GM23338 (cell line): ENCODE measurements at places on chromosomes 12 and 14.

DNA sequence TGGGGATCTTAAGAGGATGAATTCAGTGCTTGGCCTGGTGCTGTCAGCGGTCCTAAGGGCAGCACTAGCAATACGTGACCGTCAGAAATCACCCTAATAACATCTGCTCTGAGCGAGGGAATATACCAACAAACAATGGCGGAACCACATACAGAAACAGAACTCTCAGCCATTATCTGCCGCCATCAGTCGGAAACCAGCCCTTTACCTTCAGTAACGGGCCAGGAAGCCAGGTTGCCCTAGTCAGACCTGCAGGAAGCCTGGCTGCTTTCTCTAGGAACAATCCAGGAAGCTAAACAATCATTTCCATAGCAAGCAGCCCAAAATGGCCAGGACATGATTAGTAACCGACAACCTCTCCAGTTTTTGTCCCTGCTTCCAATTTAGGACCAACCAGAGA lies 5.6 kb downstream of the CDCA4 start:
- DNase-seq: no peak

- DNase-seq: no peak
Measured at GRCh38 chr12:11016937-11017336, 5.5 kb downstream of the TAS2R19 start.

DNA sequence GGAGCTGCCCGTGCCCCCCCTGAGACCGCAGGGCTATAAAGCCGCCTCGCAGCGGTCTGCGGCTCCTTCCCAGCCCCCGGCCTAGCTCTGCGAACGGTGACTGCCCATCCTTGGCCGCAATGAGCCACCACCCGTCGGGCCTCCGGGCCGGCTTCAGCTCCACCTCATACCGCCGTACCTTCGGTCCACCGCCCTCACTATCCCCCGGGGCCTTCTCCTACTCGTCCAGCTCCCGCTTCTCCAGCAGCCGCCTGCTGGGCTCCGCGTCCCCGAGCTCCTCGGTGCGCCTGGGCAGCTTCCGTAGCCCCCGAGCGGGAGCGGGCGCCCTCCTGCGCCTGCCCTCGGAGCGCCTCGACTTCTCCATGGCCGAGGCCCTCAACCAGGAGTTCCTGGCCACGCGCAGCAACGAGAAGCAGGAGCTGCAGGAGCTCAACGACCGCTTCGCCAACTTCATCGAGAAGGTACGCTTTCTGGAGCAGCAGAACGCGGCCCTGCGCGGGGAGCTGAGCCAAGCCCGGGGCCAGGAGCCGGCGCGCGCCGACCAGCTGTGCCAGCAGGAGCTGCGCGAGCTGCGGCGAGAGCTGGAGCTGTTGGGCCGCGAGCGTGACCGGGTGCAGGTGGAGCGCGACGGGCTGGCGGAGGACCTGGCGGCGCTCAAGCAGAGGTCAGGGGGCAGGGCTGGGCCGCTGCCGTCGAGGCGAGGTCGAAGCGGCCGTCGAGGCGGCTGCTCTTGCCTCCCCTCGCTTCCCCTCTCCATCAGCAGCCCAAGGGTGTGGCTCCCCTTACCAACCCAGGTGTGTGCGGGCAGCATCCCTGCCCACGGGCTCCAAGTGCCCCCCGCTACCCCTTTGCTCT lies at the start of gene PRPH:
Gene PRPH, plus strand, starts transcription at position 66 of the 855 bp plus-strand sequence. Its CDS starts 54 bp downstream, at position 120.
- DNase-seq: peak; percentile 45

- no peak for DNase-seq
Measured at GRCh38 chr14:76946753-76947077, 81.8 kb downstream of the IRF2BPL start.

DNA sequence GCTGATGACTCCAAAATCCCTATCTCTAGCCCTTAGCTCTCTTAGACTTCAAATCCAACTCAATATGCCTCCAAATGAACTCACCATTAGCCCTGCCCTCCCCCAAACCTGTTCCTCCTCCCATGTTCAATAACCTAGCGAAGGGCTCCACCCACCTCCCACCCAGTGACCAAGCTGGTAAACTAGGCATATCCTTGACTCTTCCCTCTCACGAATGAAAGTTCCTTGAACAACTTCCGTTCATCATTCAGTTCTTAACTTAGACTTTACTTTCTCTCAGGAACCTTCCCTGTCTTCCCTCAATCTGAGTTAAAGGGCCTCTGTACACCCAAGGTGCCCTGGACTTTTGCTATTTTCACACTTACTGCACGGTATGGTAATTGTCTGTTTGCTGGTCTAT lies 1.9 kb upstream of the KLHDC1 start:
- peak; percentile 17 for DNase-seq

DNA sequence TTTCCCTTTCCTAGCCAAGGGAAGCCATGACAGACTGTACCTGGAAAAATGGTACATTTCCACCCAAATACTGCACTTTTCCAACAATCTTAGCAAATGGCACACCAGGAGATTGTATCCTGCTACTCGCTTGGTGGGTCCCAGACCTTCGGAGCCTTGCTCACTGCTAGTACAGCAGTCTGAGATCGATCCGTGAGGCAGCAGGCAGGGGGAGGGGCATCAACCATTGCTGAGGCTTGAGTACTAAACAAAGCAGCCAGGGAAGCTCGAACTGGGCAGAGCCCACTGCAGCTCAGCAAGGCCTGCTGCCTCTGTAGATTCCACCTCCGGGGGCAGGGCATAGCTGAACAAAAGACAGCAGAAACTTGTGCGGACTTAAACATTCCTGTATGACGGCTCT lies 218.8 kb downstream of the LRIG3 start:
- DNase-seq: no peak

DNA sequence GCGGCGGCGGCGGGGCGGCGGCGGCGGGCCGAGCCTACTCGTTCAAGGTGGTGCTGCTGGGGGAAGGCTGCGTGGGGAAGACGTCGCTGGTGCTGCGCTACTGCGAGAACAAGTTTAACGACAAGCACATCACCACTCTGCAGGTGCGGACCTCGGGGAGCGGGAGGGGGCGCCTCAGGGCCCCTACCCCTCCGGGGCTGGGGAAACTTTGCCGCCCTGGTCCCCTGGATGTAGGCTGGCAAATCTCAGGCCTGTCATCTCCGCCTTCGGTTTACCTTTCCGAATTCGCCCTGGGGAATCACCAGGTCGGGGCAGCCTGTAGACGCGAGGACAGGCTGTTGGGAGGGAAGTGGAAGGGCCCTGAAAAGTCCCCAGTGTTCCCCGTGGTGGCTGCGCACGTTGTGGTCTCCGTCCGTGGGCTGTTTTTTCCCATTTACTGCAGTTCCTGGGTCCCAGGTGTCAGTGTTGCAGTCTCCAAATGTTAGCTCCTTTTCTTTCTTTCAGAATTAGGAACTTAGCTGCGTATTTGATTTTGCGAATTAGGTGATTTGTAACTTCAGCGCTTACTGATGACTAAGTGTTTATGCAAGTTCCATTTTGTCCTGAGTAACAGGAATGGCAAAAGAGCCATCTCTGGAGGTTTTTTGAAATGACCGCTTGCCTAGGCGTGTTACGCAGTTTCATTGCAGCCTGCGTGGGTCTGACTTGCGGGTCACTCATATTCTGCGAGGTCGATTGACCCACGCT lies 656 bp downstream of the RAB21 start:
- peak; percentile 50 for DNase-seq

- DNase-seq: no peak
Measured at GRCh38 chr12:5561057-5561456, 129.1 kb downstream of the NTF3 start.
